NCI-H146 (cell line): ENCODE measurements at places on chromosomes 11 and 22.

GRCh38 chr11:61657566-61658290 lies 22.5 kb upstream of the DAGLA start:
- peak; percentile 77 for DNase-seq

DNA sequence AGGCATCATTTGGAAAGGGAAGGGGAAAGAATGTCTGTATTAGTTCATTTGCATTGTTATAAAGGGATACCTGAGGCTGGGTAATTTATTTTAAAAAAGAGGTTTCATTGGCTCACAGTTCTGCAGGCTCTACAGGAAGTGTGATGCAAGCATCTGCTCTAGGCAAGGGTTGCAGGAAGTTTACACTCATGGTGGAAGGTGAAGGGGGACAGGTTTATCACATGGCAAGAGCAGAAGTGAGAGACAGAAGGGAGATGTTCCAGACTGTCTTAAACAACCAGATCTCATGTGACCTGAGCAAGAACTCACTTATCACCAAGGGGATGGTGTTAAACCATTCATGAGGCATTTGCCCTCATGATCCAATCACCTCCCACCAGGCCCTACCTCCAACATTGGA lies 90.6 kb downstream of the CCDC83 start:
- DNase-seq, result no peak

DNA sequence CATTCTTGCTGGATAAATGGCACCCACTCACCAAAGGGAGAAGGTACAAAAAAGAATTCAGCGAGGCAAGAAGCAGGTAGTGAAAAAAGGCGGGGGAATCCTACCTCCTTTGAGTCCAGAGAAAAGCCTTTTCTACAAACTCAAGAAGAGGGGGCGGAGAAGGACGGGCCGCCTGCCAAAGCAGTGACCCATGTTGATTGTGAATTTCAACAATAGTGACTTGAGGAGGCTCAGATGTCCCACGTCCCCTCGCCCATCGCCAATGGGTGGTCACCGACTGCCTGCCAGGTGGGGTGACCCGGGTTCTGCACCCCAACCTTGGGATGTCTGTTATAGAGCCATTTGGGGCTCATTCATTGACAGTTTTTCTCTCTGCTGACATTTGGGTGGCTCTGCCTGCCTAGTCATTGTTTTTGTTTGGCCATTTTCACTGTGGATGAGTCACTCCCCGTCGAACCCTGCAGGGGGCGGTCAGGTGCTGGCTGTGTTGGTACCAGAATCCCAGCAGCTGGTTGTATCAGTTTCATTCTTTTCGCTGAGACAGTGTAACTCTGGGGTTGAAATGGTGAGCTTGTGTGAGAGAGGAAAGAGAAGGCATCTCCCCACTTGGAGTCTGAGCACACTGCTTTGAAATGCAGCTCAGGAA lies 163.4 kb upstream of the NCAM1 start:
- DNase-seq, result peak; percentile 79

- DNase-seq, result no peak
Measured at GRCh38 chr11:117195258-117195657, 3.9 kb upstream of the TAGLN start.

DNA sequence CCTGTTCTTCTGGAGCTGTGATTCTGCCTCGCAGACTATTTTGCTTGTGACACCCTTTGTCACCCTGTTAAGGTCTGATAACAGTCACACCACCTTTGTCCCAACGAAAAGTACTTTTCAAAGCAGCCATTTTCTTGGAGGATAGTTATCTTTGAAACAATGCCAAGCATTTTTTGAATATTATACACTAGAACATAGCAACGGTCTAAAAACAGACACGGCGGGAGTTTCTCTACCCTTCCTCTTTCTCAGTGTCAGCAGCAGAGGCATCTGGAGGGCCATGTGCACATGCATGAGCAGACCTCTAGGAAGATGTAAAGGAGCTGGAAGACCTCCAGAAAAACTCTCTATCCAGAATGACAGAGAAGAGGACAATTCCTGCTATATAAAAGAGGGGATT lies 86.5 kb downstream of the TRPC6 start:
- DNase-seq, result no peak

DNA sequence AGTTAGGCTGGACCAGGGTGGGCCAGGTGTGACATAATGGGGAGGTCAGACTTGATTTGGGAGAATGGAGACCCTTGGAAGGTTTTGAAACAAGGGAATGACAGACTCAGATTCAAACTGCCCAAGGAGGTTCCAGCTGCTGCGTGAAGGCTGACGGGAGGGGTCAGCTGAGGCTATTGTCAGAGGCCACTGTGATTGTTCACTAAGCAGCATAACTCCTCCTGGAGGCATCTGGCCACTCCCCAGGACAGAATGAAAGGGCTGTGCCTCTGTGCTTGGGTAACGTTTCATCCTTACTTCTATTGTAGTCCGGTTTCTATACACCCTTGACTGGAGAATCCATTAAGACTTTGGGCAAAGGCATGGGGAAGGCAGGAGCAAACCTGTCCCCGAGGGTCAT lies 126.6 kb downstream of the DSCAML1 start:
- DNase-seq, result peak; percentile 69

DNA sequence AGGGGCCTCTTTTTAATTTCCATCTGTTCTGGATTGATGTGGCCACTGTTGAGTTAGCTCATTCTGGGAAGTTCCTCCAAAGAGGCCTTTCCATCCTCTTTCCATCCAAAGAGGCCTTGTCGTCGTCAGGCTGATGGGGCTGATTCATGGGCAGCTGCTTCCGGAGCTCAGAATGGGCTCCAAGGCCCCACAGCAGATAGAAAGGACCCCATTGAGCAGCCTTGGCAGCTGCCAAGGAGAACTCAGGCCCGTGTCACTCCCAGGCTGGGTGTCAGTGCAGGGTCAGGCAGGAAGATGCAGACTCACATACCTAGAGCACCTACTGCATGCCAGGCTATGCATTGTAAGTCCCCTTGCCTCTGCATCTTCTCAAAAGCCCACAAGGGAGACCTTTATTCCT lies 524.1 kb downstream of the MIAT start:
- no peak for DNase-seq

- no peak for DNase-seq
Measured at GRCh38 chr11:33258631-33259205, 1.5 kb downstream of the HIPK3 start.

- DNase-seq, result no peak
Measured at GRCh38 chr11:100984668-100985067, 144.9 kb downstream of the PGR start.

DNA sequence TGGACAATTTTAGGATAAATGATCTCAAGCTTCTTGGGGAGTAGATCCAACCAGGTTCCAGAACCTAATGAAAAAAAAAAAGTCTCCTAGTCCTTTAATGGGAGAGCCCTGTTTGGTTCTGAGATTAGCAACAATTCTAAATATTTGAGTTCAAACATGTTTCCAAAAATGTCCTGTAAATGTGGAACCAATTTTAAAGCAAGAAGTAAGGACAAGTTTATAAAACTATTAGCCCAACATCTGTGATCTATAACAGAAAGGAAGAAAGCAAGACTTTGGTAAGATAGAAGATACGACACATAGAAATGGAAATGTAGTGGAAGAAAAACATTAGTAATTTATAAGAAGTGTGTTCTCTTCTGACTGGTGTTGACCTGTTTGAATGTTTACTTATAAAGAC lies 79.7 kb upstream of the SLC5A12 start:
- DNase-seq, result no peak

DNA sequence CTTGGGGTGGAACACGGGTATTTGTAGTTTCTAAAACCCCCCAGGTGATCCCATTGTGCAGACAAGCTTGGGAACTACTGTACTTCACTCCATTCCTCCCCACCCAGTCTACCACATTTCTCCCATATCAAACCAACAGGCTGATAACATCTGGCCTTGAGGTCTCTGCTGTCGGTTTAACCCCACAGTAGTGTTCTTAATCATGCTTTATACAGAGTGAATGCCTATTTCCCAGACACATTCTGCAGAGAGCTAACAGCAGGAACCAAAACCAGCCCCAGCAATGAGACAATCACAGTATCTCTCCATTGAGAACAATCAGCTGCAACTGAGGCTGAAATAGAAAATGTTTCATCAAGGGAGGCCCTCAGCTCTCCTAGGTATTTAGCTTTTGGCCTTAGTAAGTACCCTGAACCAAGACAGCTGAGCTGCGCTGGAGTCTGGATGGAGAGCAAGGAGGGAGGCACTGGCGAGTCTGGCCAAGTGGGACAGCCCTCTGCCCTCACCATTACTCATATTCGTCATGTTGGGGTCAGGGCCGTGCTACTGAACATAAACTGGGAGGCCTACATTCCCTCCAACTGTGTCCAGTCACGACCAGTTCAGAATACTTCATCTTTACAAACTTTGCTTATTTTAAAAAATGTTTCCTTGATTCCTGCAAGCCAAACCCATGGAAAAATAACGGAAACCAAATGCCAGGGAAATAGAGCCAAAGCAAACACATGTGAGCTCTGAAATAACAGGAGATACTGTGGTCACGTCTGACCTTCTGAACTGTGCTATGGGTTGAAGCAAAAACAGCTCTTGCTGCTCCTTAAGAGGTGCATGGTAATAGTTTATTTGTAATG lies 81.0 kb downstream of the CCDC34 start:
- no peak for DNase-seq

DNA sequence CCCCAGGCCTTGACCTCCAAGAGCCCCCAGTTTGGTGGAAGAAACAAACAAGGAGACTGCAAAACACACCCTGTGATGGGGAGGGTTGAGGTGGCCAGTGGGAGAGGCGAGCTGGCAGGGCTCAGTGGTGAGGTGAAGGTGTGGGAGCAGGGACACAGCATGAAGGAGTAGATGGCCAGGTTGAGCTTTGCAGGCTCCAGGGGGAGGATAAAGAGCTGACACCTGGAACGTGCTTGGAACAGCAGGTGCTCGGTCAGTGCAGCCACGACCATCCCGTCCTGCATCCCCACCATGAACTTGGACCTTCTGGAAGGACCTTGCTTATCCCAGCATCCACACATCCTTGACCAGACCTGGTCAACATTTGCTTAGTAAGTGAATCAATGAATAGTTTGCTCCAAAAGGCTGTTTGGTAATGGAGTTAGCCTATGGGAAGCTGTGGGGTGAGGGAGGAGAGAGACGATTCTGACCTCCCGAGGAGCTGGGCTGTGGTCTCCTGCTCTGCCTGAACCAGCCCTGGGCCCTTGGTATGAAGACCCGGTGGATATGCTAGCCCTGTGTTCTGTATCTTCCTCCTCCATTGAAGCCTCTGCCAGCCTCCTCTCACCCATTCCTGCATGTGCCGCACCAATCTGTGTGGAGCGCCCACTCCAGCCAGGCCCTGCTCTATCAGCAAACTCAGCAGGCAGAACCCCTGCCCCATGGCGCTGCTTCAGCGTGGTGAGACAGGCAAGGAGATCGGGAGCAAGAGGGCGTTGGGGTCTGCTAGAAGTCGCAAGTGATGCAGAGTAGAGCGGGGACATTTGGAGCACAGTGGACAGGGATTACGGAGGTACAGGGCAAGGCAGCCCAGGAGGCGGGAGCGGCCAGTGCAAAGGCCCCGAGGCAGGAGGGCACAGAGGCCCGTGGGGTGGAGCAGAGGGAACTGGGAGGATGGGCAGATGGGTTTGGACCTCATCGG lies 9.9 kb downstream of the LINC01488 start:
- DNase-seq, result no peak

GRCh38 chr11:84853841-84854497 lies 773.2 kb downstream of the DLG2 start:
- no peak for DNase-seq

GRCh38 chr11:65491614-65492386 lies 7.0 kb upstream of the MALAT1 start:
- peak; percentile 99 for DNase-seq

GRCh38 chr11:10730151-10730550 lies 20.9 kb upstream of the CTR9 start:
- DNase-seq, result no peak
